Activated naive CD4-positive, alpha-beta T cell treated with anti-CD3 and anti-CD28 coated beads for 36 hours (primary cell): ENCODE measurements at places on chromosomes 16 and 17. TPM values are rescaled to one million over a fixed set of nuclear protein-coding genes. Genes with fewer than 3 reads are reported as not detected.
A peak's percentile ranks its signal among the peaks of the same experiment; 100 is the strongest.

- DNase-seq: no peak
- H3K4me3 ChIP-seq: no peak overlapping the region
- H3K36me3 ChIP-seq: peaks cover 24% of the 10 kb centered on the region
- H3K27me3 ChIP-seq: no peaks in the 10 kb centered on the region
- peaks cover 36% of the 10 kb centered on the region for H3K4me1 ChIP-seq
- no peak overlapping the region for H3K27ac ChIP-seq
These were observed 22.2 kb downstream of the SEC14L1 start for GRCh38 chr17:77163001-77163400.

DNA sequence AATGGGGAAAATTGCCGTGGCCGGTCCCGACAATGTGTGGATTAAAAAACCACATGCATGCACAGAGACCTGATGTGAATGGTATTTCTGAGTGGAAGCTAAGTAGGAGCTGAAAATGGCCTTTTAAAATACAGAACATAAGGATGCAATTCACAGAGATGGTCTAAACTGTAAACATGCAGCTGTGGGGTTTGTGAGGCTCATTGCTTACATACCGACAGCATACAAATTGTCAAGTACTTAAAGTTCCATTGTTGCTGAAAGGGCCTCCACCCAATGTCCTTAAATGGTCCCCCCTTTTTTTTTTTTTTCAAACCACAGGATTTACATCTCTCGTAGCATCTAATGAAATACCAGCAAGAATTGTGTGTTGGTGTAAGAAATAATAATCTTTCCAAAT, 523.2 kb downstream of the MAF start:
- H3K4me1 ChIP-seq: peaks cover 44% of the 10 kb centered on the region
- H3K27me3 ChIP-seq: peaks cover 7% of the 10 kb centered on the region
- H3K36me3 ChIP-seq: no peaks in the 10 kb centered on the region
- no peak for DNase-seq

DNA sequence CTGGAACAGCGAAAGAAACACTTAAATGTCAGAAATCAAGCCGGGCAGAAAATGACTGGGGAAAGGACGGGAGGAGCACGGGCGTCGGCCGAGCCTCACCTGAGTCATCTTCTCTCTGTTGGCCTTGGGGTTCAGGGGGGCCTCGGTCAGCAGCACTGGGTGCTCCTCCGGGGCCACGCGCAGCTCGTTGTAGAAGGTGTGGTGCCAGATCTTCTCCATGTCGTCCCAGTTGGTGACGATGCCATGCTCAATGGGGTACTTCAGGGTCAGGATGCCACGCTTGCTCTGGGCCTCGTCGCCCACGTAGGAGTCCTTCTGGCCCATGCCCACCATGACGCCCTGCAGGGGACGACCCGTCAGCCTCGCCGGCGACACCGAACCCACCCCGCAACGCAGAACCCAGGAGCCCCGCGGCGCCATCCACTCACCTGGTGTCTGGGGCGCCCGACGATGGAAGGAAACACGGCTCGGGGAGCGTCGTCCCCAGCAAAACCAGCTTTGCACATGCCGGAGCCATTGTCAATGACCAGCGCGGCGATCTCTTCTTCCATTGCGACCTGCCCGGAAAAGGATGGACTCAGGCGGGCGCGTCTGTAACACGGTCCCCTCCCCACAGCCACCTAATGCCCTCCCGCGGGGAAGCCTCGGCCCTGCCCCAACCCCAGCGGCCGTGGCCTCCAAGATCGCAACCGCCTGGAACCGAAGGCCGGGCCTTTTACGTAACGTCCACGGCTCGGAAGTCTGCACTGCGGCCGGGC, 616 bp downstream of the ACTG1 start:
- DNase-seq: peak; percentile 34
- peak overlapping the region; percentile 96 for H3K4me3 ChIP-seq
- peaks cover 32% of the 10 kb centered on the region for H3K4me1 ChIP-seq
- H3K27ac ChIP-seq: peak overlapping the region; percentile 93
- peaks cover 39% of the 10 kb centered on the region for H3K36me3 ChIP-seq

DNA sequence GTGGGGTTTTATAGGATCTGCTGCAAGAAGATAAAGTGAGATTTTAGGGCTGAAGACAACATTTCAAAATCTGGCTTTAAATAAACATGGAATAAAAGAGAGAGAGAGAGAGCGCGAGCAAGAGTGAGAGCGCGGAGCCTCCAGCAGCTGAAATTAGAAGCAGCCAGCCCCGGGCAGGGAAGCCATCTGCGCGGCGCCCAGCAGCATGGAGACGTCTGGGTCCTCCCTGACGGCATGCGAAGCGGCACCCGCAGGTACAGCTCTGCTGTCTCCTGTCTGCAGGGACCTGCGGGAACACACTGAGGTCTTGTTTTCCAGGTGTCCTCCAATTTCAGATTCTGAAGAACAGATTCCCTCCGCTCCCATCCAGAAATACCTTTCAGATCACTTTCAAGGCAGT, 7.9 kb upstream of the BAIAP2 start:
- H3K27me3 ChIP-seq: peaks cover 4% of the 10 kb centered on the region
- no peak for DNase-seq
- H3K4me3 ChIP-seq: no peak overlapping the region
- no peak overlapping the region for H3K27ac ChIP-seq
- peaks cover 9% of the 10 kb centered on the region for H3K4me1 ChIP-seq

The KRT32 gene
- total RNA-seq: not detected

DNA sequence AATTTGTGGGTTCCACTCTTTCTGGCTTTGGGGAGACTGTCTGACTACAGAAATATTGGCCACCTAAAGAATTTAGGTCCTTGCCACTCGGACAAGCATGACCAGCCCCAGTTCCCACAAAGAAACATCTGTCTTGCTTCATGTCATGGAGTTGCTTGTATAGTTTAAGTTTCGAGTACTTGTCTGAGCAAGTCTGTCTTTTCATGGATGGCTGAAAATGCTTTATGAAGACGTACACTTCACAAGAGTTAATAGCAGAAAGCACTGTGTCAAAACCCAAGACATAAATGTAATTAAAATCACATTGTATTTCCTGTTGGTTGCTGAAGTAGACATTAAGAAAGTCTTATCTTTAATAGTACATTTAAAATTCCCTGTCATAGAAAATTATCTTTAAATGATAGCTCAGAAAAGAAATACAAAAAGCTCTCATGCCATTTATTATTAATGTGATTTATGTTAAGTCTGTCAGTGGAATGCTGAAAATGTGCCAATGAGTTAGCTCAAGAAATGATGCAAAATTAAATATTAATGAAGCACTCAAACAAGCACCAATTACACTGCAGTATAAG, 29.8 kb upstream of the XYLT2 start:
- no peak overlapping the region for H3K27ac ChIP-seq
- H3K27me3 ChIP-seq: peaks cover 8% of the 10 kb centered on the region
- H3K4me1 ChIP-seq: peaks cover 7% of the 10 kb centered on the region
- H3K4me3 ChIP-seq: no peak overlapping the region
- no peak for DNase-seq
